HuH-7 (cell line): ENCODE measurements at places on chromosomes 7 and 10.

GRCh38 chr10:86004337-86004736 lies 362.3 kb downstream of the GRID1 start:
- no peak for DNase-seq

DNA sequence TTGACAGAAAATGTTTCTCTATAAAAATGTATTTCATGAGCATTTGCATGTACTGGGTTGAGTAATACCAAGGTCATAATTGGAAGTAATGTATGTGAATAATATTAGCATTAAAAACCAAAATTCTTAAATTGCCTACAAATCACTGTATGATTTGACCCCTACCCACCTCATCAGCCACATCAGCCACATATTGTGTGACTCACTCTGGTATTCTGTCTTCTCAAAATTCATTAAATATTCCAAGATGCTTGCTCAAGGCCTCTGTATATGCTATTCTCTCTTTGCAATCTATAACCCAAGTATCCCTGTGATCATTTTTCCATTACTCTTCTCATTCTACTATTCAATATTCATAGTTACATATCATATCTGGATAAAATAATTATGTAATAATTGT lies 21.4 kb downstream of the POT1 start:
- DNase-seq, result no peak

DNA sequence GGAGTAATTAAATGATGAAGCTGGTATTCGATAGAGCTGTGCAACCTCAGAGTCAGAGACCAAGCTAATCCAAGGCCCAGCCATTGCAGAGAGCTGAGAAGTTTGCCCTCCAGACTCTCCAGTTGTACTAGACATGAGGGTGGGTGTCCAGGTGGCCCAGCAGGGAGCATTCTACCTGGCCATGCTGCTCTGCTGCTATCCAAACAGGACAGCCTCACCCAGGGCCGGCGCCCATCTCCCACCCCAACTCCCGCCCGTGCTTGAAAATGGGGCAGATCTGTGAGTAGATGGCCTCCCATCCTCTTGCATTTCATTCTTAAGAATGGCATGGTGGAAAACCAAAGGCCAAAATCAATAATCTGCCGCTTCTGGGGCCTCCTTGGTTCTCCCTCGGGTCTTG lies 124.2 kb downstream of the TCERG1L start:
- DNase-seq, result no peak

GRCh38 chr10:97063271-97063982 lies 122.3 kb downstream of the SLIT1 start:
- no peak for DNase-seq

DNA sequence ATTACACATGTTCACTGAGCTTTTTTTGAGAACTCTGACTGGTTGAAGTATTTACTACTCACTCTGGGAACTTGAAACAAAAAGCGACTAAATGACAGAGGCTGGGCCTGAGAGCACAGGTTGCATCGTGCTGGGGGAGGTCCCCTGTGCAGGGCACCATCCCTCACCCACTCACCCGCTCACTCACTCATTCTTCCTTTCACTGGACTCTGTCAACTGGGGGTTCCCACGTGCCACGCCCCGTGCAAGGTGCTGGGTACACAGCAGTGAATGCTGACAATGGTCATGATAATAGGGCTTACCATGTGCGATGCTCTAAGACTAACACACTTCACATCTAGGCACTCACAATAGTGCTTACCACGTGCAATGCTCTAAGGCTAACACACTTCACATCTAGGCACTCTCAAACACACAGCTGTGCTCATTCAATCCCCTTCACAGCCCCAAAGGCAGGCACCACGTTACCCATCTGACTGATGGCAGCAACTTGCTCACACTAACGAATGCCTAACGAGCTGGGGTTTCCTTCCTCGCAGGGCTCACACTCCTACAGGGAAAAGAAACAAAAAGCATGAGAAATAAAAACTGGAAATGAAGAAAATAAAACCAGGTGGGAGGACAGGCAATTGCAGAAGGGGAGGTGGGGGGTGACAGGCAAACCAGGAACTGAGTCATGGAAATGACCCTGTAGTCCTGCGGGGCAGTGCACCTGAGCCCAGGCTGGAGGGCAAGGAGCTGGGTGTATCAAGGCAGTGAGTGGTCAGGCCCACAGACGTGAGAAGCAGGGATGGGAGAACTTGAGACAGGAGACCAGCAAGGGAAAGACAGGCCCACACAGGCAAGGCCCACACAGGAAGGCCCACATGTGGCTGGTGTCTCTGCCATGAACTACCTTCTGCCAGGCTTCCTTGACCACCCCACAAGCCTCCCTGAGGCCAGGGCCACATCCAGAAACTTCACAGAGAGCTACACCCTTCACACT lies 147.0 kb upstream of the FAM20C start:
- DNase-seq, result no peak

GRCh38 chr7:138307633-138308032 lies 152.4 kb upstream of the TRIM24 start:
- DNase-seq, result no peak

GRCh38 chr7:139422126-139422525 lies 61.3 kb downstream of the KLRG2 start:
- DNase-seq, result no peak

- DNase-seq, result no peak
Measured at GRCh38 chr7:105249216-105249615, 139.5 kb downstream of the SRPK2 start.

DNA sequence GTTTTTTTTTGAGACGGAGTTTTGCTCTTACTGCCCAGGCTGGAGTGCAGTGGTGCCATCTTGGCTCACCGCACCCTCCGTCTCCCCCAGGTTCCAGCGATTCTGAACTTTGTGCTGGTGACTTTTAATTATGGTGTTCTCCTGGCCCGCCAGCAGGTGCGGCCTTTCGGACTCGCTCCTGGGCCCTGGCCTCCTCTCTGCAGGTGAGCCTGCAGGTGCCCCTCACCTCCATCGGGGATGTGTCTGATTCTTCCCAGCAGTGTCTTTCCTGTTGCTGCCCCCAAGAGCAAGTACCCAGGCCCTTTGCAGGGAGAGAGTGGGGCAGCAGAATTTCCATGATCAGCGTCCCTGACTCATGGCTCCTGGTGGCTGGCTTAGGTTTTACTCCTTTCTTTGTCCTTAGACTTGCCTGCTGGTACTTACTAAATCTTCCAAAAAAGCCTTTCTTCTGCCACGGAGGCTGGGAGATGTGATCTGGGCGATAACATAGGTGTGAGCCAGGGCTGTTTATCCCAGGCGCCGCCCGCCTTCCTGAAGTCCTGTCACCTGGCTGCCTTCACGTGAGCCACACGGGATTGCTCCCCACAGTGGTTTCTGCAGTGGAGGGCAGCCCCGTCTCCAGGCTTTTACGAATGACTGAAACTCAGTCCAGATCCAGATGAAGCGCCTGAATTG lies 10.7 kb downstream of the WIPI2 start:
- no peak for DNase-seq

GRCh38 chr10:110876000-110876399 lies 4.3 kb downstream of the PDCD4 start:
- no peak for DNase-seq

DNA sequence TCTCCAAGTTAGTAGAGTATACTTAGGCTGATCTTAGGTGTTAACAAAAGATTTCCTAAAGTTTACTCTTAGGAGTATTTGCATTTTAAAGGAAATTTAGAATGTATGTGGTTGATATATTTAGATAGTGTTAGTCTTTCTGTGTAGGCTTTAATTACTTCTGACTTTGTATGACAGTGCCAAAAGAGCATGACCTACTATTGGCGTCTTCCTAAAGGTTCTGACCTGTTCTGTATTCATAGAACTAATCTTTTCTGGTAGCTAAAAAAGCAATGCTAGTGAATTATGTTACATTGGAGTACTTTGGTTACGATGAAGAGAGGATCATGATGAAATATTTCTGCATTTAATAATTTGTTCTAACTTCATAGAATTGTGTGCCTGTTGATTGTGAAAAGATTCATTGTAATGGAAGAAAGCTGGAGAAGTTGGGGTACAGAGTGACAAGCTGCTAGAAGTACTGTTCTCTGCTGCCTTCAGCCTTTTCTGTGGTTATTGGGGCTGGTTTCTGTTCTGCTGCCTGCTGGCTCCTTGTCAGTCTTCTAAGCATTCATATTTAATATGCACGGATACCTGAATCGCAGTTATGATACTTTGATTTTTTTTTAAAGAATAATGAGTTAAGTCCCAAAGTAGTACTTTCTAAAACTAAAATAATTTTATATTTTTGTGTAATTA lies 13.2 kb downstream of the WAC start:
- DNase-seq, result no peak

GRCh38 chr7:139265673-139266072 lies 34.6 kb downstream of the UBN2 start:
- DNase-seq, result peak; percentile 8

DNA sequence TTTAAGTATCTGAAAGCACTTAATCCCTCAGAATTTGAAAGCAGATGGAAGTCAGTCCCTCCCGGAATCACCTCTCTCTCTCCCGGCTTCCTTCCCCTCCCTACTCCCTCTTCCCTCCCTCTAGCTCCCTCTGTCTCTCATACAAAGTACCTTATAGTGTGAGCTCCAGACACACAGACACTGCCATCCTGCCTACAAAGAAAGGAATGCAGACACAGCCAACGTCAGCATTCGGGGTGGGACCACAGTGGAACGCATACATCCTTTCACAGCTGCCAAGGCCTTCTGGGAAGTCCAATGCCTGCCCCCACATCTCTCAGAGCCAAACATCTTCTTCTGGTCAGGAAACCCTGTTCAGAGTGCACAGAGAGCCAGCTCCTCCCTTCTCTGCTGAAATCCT lies 9.3 kb downstream of the NOD1 start:
- DNase-seq, result peak; percentile 60

- DNase-seq, result no peak
Measured at GRCh38 chr7:80929619-80930018, 10.8 kb upstream of the SEMA3C start.

DNA sequence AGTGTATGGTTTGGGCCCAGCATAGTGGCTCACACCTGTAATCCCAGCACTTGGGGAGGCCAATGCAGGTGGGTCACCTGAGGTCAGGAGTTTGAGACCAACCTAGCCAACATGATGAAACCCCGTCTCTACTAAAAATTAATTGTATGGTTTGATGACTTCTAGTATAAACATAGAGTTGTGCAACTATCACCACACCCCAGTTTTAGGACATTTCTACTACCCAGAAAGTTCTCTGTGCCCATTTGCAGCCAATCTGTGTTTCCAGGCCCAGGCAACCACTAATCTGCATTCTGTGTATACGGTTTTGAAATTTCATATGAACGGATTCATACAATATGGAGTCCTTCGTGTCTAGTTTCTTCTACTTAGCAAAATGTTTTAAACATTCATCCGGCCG lies 20.0 kb downstream of the CLIP2 start:
- DNase-seq, result no peak

GRCh38 chr7:18313965-18314364 lies 181.6 kb upstream of the HDAC9 start:
- DNase-seq, result no peak

- DNase-seq, result no peak
Measured at GRCh38 chr10:86057708-86058107, 308.9 kb downstream of the GRID1 start.

DNA sequence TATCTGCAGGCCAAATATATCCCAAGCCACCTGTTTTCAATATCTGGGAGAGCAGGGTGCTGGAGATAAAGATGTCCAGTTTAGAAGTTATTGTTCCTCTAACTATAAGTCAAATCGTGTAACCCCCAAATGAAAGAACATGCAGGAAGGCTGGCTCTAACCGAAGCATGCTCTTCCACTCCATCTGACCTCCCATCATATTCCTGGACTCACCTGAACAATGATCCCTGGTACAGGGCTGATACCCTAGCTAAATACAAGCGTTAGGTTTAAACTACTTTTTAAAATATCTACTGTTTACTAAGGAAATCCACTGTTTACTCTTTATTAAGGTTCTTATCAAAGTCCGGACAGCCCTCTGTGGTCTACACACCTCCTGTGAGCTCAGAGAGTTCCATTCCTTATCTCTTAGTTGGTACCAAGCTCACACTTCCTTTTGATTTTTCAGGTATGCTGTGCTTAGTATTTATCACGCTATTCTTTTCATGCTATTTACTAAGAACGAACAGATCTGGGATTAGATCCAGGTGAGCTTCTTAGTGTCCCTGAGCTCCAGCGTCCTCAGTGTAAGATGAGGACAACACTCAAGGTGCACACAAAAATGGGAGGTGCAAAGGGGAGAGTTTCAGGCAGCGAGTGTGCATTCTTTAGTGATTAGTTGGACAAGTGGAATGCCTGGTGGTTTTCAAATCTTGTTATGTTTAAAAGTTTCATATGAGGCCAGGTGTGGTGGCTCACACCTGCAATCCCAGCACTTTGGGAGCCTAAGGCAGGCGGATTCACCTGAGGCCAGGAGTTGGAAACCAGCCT lies 23.6 kb upstream of the COBL start:
- DNase-seq, result no peak

DNA sequence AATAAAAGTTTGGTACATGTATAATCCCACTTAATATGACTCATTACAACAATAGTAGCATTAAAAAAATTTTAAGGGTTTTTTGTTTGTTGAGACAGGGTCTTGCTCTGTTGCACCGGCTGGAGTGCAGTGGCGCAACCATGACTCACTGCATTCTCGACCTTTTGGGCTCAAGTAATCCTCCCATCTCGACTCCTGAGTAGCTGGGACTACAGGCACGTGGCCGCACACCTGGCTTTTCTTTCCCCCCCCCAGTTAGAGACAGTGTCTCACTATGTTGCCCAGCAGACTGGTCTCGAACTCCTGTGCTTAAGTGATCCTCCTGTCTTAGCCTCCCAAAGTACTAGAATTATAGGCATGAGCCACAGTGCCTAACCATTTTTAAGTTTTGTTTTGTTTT lies 40.7 kb downstream of the KMT2C start:
- DNase-seq, result no peak

DNA sequence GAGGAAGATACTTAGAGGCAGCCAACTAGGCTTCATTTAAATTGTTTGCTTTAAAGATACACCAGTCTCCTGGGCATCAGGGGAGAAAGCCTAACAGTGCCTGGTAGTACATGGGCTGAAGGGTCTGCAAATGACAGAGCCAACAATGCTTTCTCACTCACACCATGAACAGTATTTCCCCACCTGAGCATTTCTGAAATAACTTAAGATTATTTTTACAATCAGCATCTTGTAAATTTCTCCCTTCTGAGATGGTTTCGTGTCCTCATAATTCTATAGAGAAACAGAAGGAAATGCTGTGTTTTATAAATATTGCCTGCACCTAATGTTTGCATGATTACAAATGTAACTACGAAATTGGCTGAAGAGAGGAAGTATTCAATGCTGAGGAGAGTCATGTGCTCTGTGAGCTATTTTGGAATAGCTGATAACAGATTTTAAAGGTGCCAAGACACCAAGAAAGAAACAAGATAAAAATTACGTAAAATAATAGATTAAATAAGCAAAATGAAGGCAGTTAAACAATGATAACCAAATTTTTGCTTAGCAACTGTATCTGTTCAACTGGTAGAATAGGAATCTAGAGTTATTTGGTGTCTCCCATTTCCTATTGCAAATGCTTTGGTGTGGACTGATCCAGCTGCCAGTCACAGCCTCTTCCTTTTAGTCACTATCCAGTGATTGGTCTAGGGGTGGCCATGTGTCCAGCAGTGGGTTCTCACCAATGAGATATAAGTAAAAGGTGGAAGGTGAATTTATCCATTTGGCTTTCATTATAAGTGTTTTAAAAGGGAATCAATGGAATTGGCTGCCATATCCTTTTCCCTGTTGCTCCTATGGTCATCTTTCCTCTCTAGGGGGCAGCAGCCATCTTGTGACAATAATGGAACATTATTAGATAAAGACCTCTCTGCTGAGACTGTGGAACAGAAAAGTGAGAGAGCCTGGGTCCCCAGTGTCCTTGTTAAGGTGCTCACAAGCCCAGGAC lies 167.9 kb upstream of the SLC26A5 start:
- peak; percentile 12 for DNase-seq

- no peak for DNase-seq
Measured at GRCh38 chr10:100374200-100374655, 27.2 kb downstream of the SCD start.
